ENCODE measurements at places on chromosomes 12 and 14.
A peak's percentile ranks its signal among the peaks of the same experiment; 100 is the strongest.

GRCh38 chr12:113476176-113476986, 4.7 kb upstream of the LHX5 start:
- no peak for DNase-seq

DNA sequence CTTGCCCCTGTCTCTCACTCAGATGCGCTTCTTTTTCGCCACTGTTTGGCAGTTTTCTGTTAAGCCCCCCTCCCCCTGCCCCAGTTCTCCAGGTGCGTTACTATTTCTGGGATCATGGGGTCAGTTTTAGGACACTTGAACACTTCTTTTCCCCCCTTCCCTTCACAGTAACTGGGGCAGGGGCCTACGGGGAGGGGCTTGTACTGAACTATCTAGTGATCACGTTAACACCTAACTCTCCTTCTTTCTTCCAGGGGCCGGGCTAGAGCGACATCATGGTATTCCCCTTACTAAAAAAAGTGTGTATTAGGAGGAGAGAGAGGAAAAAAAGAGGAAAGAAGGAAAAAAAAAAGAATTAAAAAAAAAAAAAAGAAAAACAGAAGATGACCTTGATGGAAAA, 3.7 kb downstream of the PABPN1 start:
- DNase-seq: no peak

DNA sequence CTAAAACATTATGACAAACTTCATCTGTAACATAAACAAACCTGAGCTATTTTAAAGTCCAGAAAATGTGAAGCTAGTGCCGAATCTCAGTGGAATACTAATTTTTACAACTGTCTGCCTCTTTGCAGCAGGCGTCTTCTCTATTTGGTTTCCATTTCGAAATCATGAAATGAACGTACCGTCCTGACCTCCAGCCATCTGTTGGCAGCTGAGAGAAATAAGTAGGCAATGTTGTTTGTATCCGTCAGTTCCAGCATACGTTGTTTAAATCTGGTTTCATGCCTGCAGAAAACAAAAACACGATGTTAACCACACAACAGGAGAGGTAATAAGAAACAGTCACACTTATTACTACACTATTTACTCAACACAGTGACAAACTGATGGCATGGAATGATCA, 54.3 kb upstream of the KCNJ8 start:
- no peak for DNase-seq

DNA sequence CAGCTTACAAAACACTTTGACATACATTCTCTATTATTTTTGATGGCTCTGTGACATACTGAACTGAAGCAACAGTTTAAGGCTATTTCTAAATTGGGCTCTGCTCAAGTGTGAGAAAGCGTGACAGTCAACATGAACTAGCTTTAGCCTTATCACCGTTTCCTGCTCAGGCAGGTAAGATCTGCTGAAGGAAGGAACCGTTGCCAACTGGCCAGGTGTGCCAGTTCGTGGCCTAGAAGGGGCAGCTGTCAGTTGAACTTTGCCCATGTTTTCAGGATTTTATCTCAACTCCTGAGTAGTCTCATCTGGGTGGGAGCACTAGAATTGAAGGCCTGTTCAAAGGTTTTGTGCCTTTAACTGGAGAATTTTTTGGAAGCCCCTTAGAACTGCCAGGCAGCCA, 79.5 kb downstream of the ETV6 start:
- no peak for DNase-seq

GRCh38 chr14:21109377-21110138, 8.7 kb downstream of the TMEM253 start:
- no peak for DNase-seq

GRCh38 chr14:76677534-76678145, 83.6 kb upstream of the VASH1 start:
- DNase-seq: no peak

DNA sequence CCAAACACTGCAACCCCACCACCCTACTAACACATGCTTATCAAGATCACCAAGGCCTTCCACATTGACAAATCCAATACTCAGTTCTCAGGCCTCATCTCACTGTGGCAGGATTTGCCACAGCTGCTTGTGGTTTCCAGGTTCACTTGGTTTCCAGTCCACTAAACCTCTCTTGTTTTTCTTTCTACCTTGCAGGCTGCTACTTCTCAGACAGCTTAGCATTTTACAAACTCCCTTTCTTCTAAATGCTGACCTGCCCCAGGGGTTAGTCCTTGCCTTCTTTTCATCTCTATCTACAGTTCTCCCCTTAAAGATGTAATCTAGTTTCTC, 84.1 kb downstream of the BCAT1 start:
- DNase-seq: no peak

GRCh38 chr14:70113211-70113610, 75.5 kb downstream of the SLC8A3 start:
- DNase-seq: no peak

DNA sequence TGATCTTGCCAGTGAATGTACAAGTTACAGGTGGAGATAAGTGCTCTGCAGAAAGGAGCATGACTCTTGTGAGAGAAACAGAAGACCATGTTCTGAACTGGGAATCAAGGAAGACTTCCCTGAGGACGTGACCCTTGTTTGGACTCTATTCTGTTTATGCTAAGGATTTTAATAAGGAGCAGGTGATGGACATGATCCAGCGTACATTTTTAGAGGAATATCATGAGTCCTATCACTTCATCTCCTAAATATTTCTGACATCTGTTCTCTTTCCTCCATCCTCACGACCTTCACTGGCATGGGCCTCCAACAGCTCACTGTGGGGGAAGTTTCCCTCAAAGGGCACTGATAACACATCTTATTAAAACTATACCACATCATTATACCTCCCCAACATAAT, 7.9 kb upstream of the SLC38A1 start:
- DNase-seq: no peak

DNA sequence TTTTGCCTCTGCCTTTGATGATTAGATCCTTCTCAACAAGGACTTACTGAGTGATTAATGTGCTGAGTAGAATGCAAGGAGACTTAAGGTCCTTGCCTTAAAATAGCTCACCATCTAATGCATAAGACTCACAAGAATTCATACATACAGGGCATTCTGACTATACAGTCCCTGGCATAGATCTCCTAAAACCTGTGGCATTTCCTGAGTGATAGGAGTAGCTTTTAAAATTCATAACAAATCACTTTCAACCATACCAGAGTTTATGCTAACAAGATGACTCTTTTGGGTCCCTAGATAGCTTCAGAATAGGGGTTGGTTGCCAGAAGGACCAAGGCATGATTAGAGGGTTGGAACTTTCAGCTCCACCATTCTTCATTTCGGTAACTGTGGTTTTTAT, 48.8 kb downstream of the STXBP6 start:
- DNase-seq: no peak

DNA sequence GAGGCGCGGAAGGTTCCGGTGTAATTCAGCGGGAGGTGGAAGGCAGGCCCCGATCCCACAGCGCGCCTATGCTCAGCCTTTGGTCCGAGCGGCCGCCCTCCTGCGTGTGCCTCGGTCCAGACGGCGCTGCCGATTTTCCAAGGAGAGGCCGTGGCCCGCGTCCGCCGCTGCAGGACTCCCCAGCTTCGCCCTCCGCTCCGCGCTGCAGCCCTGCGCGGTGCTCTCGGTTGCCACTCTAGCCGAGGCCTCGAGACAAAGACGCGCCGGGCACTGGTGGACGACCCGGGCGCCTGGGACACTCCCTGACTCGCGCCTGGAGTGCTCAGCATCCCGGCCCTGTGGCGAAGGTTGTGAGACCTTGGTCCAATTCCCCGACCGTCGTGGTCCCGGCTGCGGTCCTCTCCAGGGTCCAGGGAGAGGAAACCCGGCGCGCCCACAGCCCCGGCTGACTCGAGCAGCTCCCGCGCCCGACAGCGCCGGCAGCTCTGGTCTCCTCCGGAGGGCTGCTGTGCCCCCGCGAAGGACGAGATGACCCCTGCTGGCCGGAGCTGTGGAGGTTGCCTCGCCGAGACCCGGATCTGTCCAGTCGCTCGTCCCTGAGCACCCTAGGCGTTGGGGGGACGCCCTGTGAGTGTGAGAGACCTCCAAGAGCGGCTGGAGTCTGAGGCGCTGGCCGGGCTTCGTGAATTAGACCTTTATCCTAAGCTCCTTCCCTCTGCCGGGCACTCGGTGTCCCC, 6.5 kb downstream of the HOXC12 start:
- DNase-seq: no peak

DNA sequence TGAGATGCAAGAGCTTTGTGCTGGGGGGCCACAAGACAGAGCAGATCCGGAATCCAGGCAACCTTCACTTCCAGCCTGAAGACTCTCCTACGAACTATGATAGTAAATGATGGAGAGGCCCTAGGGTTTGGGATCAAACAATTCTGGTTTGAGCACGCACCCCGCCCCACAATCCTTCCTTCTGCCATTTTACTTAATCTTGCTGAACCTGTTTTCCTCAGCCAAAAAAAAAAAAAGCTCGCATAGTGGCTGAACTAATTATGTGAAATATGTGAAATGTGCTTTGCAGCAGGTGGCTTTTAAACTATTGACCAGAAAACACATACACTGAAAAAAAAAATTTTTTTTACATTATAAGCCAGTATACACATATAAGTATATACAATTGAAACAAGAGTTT, 667 bp upstream of the ITFG2 start:
- no peak for DNase-seq

DNA sequence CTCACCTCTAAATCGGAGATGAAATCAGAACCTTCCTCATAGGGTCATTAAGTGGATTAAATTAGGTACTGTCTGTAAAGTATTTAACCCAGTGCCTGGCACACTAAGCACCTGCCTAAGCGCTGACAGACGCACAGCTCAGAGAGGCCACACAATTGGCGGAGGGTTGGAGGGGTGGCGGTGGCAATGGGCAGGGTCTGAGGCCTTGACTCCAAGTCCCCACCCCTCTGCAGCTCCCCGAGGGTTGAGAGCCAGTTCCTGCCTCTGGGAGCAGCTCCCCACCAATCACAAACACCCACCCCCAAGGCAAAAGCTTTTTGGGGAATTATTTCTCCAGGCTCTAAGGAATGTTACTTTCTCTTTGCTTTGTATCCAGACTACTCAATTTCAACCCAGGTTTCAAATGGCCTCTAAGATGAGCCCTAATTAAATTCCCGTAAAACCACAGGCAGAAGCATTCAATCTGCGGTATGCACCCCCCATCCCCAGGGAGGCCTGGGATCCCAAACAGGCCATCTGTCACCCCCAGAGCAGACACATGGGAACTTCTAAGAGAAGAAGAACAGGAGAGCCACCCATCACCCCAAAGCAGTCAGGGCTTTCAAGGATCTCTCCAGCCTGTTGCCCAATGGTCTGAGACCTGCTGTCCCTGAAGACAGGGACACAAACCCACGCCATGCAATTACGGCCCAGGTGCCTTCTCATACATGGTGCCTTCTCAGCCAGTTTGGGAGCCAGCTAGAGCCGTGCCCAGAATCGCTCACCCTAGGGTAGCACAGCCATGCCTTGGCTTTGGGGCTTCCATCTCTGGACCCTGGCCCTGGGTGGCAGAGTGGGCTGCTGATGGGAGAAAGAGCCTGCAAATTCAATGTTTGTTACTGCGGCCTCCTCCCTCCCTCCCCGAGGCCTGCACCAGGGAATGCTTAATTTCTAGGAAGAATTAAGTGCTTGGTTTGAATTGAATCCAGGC, 66.1 kb downstream of the CHGA start:
- DNase-seq: no peak

- no peak for DNase-seq
Observed at GRCh38 chr12:24705741-24706358, 243.1 kb downstream of the BCAT1 start.

DNA sequence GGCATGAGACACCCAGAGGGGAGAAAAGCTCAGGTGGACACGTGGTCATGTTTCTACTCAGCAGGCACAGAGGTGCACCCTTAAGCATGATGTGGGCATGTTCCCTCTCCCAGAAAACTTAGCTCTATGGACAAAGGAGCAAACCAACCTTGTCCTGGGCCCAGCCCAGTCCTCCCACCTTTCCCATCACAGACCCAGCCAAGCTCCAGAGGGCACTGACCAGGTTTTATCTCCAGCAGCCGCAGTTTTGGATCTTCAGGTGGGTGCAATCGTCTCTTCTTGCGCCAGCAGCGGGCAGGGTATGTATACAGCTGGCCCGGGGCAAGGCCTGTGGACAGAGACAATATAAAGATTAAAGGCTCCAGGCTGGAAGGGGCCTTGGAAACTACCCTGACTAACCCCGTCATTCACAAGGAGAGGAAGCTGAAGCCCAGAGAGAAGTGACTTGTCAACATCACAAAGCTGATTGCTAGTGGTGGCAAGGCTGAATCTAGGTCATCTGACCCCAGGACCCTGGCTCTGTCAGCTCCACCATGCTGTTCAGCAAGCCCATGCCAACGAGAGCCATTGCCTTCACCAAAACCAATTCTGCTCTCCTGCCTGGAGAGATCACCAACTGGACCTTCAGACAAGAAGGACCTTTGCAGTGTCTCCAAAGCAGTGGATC, 140.7 kb downstream of the DPF3 start:
- peak; percentile 64 for DNase-seq

DNA sequence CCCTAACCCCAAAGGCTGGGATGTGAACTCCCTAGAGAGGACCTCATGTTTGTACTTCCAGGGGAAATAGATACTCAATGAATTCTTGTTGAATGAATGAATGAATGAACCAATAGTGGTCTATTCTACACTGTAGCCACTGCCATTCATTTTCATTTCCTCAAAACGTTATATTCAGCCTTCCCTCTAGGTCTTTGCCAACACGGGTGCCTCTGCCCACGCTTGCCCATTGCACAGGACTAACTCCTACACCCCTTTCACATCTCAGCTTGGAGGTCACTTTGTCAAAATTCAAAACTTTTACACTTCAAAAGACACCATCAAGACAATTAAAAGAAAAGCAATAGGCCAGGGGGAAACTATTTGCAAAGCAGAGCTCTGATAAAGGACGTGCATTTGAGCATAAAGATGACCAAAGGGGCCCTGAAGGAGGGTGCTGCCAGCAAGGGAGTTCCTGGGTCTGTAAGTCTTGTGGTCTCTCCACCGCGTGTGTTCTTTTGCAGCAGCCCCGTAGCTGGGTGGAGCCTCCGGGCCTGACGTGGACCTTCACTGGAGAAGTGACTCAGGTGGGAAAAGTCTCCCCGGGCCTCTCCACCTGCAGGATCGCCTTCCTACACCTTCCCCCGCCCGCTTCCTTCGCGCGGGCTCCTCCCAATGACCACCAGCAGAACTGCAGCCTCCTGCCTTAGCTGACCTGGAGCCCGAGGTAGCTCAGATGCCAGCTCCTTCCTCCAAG, 31.5 kb downstream of the TMEM63C start:
- peak; percentile 76 for DNase-seq

GRCh38 chr12:56119361-56119796, 1.3 kb downstream of the ZC3H10 start:
- DNase-seq: no peak

DNA sequence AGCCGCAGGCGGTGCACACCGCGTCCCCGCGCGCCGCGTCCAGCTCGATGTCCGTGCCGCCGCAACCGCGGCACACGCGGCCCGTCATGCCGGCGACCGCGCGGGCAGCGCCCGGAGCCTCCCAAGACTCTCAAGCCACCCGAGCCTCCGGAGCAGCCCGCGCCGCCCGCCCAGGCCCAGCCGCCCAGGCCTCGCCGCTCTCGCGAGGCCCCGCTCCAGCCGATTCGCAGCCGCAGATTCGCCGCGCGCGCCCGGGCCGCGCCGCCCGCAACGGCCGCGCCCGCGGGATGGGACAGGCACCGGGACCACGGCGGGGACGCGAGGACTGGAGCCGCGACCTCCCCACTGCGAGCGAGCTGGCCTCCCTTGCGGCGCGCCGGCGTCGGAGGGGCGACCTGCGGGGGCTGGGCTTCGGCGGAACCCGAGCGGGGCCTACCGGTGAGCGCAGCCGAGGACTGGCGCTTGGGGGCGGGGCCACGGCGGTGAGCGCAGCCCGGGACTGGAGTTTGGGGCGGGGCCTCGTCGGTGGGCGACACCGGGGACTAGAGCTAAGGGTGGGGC, at the start of gene BRF1:
BRF1 (minus strand) TSS at position 460 of the 561 bp plus-strand sequence; CDS start at position 88, 372 bp downstream.
- no peak for DNase-seq

GRCh38 chr12:52398176-52398575, 8.0 kb downstream of the KRT82 start:
- DNase-seq: no peak
